RPMI7951 (cell line): ENCODE measurements at places on chromosomes 3 and 15.

GRCh38 chr3:195770081-195770840 is 41.5 kb downstream of the MUC4 start:
- DNase-seq = no peak

GRCh38 chr3:143135150-143135549 is 15.6 kb downstream of the CHST2 start:
- peak; percentile 97 for DNase-seq

- DNase-seq = no peak
These were observed 20.9 kb downstream of the NEK11 start for GRCh38 chr3:131047582-131047981.

DNA sequence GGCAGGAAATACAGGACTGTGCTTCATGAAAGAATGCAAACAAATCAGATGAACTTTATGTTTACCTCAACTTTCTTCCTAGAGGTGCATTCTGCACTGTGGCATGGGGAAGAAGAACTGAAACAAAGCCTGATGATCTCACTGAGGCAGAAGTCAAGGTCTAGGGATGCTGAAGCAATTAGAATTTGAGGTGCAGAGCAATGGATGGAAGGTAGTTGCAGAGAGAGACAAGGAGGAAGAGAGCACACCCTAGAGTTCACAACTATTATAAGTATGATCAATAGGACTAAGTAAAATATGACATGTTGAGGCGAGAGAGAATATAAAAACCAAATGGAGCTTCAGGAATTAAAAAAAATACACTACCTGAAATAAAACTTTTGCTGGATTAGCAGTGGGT is 420.1 kb downstream of the EDEM1 start:
- no peak for DNase-seq

GRCh38 chr3:50467919-50468318 is 35.5 kb downstream of the CACNA2D2 start:
- DNase-seq = no peak

DNA sequence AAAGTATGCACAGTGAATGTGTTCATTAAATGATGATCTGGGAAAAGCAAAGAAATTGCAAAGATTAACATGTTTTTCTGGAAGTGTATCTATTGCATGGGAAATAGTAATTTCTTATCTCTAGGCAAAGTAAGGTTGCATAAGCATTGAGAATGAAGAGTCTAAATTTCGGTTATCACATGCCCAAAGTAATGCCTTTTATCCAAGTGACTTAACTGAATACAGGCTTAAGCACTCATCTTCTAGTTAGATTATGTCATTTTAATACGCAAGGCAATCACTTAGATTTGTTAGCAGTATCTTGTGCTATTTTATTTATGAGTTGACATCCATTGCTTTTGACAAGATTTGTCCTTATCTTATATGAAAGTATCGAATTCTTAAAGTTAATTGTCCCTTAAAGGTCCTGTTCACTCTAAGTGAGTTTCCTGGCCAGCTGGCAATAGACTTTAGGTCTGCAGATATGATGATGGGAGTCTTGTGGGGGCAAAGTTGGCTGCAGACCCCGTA is 100.5 kb downstream of the NAALADL2 start:
- no peak for DNase-seq

DNA sequence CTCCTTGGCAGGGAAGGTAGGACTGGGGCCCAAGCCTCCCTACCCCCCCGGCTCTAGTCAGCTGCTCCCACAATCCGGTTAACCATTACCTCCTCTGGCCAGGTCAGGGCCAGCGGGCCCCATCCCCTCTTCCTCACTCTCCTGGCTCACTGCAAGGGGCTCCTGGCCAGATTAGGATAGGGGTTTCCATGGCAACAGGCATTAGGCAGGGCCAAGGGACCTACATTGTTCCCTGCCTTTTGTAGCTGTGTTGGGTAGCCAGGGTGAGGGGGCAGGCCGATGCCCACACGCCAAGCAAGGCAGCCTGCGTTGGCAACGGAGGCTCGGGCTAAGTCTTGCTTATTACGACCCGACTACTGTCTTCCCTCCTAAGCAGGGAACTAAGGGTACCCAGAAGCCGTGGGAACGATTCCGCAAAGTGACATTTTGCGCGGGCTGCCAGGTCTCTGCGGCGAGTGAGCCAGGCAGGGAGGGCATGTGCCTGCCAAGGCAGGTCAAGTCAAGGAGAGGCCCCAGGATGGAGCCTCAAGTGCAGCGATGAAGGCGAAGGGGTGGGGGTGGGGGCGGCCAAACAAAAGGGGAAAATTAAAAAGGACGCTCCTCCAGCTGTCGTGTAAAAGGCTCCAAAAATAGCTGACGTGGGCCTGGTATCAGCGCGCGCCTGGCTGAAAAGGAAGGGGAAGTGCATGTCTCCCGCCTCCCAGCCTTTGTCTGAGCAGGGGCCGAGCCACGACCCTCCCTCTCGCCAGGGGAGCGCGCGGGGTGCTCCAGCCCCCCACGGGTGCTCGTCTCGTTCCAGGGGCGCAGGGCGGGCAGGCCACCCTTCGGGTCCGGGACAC is 919 bp downstream of the IDH2 start:
- peak; percentile 25 for DNase-seq

GRCh38 chr3:183100376-183100775 is 1.1 kb upstream of the MCCC1 start:
- no peak for DNase-seq

- DNase-seq = peak; percentile 39
These were observed 1.6 kb upstream of the WDR82 start for GRCh38 chr3:52280050-52280461.

GRCh38 chr3:190847436-190847835 is 15.1 kb downstream of the GMNC start:
- DNase-seq = no peak

DNA sequence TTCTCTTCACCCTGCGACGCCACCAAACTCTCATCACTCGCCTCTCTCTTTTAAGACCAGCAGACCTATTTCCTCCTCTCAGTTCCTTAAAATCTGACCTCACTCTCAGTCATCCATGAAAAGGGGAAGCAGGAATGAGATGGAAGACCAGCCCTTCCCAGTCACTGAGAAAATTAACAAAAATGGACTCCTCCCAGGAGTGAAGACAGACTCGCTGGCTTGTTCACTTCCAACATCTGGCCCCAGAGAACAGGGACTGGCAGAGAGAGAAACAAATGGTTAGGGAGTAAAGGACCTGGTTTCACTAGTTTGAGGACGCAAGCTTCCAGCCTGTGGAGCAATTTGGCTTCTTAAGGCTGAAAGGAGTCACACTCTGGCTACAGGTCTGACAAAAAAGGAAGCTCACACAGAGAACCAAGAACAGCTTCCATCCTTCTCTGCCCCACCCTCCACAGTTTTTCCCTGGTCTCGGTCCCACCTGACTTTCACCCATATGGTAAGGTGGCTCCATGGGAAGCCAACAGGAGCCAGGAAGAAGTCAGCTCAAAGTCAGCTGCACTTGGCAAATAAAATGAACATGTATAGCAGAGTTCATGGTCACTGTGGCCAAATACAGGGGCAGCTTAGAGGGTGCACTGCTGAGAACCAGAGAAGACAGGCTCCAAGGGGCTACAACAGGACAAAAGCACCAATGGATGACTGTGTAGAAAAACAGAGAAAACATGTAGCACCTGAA is 57.2 kb downstream of the ITGB5 start:
- DNase-seq = no peak
